Gastrocnemius medialis (tissue), 4 donors: ENCODE measurements at places on chromosomes 13 and 19. TPM values are rescaled to one million over a fixed set of nuclear protein-coding genes. Genes with fewer than 3 reads are reported as not detected.

- H3K4me1 ChIP-seq: peaks cover 9% of the 10 kb centered on the region
- DNase-seq: no peak
- no peak overlapping the region for H3K27ac ChIP-seq
- peaks cover 4% of the 10 kb centered on the region for H3K27me3 ChIP-seq
Observed at GRCh38 chr13:112888238-112889111, 80.5 kb upstream of the MCF2L start.

- no peaks in the 10 kb centered on the region for H3K27me3 ChIP-seq
- H3K36me3 ChIP-seq: no peaks in the 10 kb centered on the region
- H3K27ac ChIP-seq: peak overlapping the region; percentile 92
- no peak for DNase-seq
Observed at GRCh38 chr13:97429681-97430081, 4.3 kb upstream of the RAP2A start.

- no peaks in the 10 kb centered on the region for H3K36me3 ChIP-seq
- DNase-seq: no peak
- no peak overlapping the region for H3K4me3 ChIP-seq
- no peak overlapping the region for H3K27ac ChIP-seq
Observed at GRCh38 chr19:38015216-38015615, 108.2 kb downstream of the SIPA1L3 start.

GRCh38 chr13:77715233-77715891 lies 17.9 kb downstream of the SLAIN1 start:
- no peak for DNase-seq
- no peaks in the 10 kb centered on the region for H3K36me3 ChIP-seq
- H3K27ac ChIP-seq: no peak overlapping the region
- no peaks in the 10 kb centered on the region for H3K27me3 ChIP-seq
- no peaks in the 10 kb centered on the region for H3K4me1 ChIP-seq

- peaks cover 35% of the 10 kb centered on the region for H3K27me3 ChIP-seq
- H3K27ac ChIP-seq: no peak overlapping the region
- no peak overlapping the region for H3K4me3 ChIP-seq
- H3K36me3 ChIP-seq: no peaks in the 10 kb centered on the region
Observed at GRCh38 chr19:8146877-8147581, 2.4 kb downstream of the FBN3 start.

IGLON5 gene
- total RNA-seq: not detected

- no peaks in the 10 kb centered on the region for H3K4me1 ChIP-seq
- no peak for DNase-seq
- H3K27ac ChIP-seq: no peak overlapping the region
- peaks cover 13% of the 10 kb centered on the region for H3K36me3 ChIP-seq
- H3K4me3 ChIP-seq: no peak overlapping the region
Observed at GRCh38 chr13:114049026-114049425, 75.2 kb upstream of the C13orf46 start.

- H3K36me3 ChIP-seq: no peaks in the 10 kb centered on the region
- H3K4me1 ChIP-seq: no peaks in the 10 kb centered on the region
- DNase-seq: no peak
Observed at GRCh38 chr19:7744199-7744786, 3.0 kb downstream of the CD209 start.

CD79A gene
- total RNA-seq: not detected

DNA sequence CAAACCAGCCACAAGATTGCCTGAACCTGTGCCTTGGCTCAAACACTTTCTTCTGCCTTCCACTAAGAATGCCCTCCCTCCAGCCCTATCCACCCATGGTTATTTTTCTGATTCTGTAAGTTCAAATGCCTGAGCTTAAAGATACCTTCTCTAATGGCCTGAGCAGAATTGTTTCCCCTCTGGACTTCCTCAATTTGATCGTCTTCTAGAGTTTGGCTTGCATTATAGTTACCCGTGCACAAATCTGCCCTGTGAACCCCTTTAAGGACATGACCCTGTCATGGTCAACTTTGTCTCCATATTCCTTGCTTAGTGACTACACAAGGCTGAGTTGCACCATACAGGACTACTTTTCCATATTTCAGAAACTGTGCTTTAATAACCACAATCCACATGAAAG lies 481.0 kb downstream of the FOXO1 start:
- H3K4me1 ChIP-seq: peaks cover 3% of the 10 kb centered on the region
- H3K27me3 ChIP-seq: no peaks in the 10 kb centered on the region
- no peaks in the 10 kb centered on the region for H3K36me3 ChIP-seq
- no peak overlapping the region for H3K27ac ChIP-seq
- no peak for DNase-seq
- no peak overlapping the region for H3K4me3 ChIP-seq

GRCh38 chr13:66723576-66723975 lies 506.6 kb downstream of the PCDH9 start:
- no peak overlapping the region for H3K27ac ChIP-seq
- H3K4me1 ChIP-seq: no peaks in the 10 kb centered on the region
- no peaks in the 10 kb centered on the region for H3K36me3 ChIP-seq
- H3K27me3 ChIP-seq: no peaks in the 10 kb centered on the region
- no peak for DNase-seq

ZNF99 gene
- 0.05 TPM for total RNA-seq

- H3K4me1 ChIP-seq: no peaks in the 10 kb centered on the region
- H3K36me3 ChIP-seq: no peaks in the 10 kb centered on the region
- H3K4me3 ChIP-seq: no peak overlapping the region
- H3K27me3 ChIP-seq: peaks cover 41% of the 10 kb centered on the region
Observed at GRCh38 chr19:42153672-42154433, 21.6 kb upstream of the POU2F2 start.

GRCh38 chr19:3178973-3179738 lies 587 bp downstream of the S1PR4 start:
- H3K4me3 ChIP-seq: no peak overlapping the region
- H3K27me3 ChIP-seq: no peaks in the 10 kb centered on the region
- H3K27ac ChIP-seq: no peak overlapping the region

GRCh38 chr19:40223135-40223822 lies 3.2 kb downstream of the CCNP start:
- no peak for DNase-seq
- H3K4me3 ChIP-seq: no peak overlapping the region
- H3K27me3 ChIP-seq: peaks cover 60% of the 10 kb centered on the region
- no peaks in the 10 kb centered on the region for H3K36me3 ChIP-seq
- H3K27ac ChIP-seq: no peak overlapping the region
- H3K4me1 ChIP-seq: peaks cover 14% of the 10 kb centered on the region

ANKLE1 gene
- 1.4 TPM for total RNA-seq

SYNGR4 gene
- not detected for total RNA-seq

DOCK9 gene
- 46.5 TPM for total RNA-seq

DNA sequence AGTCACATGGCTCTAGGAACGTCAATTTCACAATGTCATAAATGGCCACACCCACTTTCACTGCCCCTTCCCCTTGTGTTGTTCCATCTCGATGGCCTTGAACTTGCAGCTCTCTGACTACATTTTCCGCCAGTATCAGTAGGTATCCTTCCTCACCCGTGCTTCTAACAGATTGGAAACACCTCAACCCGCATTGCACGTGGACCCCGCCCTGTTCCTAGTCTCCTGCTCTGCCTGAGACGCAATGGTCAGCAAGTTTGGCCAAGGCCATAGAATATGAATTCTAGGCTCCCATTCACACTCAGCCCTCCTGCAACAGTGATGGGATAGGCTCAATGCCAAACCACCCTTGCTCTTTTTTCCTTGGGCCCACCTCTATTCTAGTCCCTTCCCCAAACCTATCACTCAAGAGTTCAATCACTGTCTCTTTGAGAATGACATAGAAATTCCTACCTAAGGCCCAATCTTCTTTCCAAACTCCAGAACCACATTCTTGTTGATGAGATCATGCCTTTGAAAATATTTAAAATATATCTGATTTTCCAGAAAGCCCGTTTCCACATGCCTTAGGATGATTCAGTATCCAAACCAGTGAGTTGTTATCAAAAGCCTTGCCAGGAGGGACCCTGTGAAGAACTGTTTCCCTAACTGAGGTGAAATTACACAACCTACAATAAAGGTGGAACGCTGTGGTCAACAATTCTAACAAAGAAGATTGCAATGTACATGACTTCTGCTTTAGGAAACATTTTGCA lies 334.6 kb downstream of the MYO16 start:
- no peak for DNase-seq
- no peak overlapping the region for H3K4me3 ChIP-seq
- no peaks in the 10 kb centered on the region for H3K4me1 ChIP-seq
- no peaks in the 10 kb centered on the region for H3K27me3 ChIP-seq

DNA sequence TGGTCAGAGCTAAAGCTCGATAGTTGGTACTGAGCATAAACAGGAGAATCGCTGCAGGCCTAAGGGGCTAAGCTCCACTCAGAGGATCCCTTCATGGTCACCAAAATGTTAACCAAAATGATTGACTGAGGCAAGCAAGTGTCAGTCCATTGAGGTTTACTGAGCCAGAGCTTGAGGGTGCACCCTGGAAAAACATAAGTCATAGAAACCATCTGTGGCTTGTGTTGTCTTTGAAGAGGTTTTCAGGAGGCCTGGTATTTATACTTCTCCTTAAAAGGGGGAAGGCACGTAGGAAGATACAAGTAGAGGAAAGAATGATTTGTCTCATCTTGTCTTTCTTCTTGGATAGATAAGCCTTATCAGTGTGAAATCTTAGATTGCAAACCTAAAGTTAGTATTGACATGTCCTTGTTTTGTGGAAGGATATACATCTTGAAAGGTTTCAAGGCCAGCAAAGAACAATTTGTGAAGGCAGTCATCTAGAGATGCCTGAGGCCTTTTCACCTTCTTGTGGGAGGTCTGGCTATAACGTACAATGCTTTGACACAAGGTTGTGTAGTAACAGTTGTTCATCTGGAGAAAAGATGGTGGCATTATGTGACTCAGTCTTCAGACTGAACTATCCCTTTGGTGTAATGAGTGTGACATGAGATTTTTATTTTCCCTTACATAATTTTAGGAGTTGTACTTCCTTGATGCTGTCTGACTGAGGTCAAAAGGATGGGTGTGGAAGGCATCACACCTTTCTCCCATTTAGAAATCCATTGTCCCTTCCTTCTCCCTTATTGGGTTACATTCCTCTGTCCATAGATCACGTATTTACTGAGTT lies 14.7 kb upstream of the CEACAM6 start:
- DNase-seq: no peak
- H3K27me3 ChIP-seq: no peaks in the 10 kb centered on the region
- H3K4me1 ChIP-seq: no peaks in the 10 kb centered on the region
- H3K4me3 ChIP-seq: no peak overlapping the region
- H3K27ac ChIP-seq: no peak overlapping the region

DNA sequence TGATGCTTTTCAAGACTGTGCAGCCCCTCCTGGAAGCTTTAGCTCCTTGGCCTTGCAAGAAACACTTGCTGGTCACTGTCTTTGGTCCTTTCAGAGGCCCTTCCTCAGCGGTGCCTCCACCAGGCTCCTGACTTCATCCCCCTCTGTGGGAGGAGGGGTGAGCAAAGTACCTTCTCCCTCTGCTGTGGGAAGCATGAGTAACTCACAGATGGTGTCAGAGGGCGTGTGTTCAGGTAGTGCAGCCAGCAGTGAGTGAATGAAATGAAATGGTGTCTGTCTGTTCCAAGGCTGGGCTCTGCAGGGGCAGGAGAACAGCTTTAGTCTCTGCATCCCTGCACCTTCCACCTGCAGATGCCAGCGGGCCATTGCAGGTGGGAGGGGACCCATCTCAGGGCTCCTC lies 102.9 kb downstream of the SHISA2 start:
- no peaks in the 10 kb centered on the region for H3K27me3 ChIP-seq
- H3K4me3 ChIP-seq: no peak overlapping the region
- H3K36me3 ChIP-seq: no peaks in the 10 kb centered on the region
- H3K27ac ChIP-seq: no peak overlapping the region

DNA sequence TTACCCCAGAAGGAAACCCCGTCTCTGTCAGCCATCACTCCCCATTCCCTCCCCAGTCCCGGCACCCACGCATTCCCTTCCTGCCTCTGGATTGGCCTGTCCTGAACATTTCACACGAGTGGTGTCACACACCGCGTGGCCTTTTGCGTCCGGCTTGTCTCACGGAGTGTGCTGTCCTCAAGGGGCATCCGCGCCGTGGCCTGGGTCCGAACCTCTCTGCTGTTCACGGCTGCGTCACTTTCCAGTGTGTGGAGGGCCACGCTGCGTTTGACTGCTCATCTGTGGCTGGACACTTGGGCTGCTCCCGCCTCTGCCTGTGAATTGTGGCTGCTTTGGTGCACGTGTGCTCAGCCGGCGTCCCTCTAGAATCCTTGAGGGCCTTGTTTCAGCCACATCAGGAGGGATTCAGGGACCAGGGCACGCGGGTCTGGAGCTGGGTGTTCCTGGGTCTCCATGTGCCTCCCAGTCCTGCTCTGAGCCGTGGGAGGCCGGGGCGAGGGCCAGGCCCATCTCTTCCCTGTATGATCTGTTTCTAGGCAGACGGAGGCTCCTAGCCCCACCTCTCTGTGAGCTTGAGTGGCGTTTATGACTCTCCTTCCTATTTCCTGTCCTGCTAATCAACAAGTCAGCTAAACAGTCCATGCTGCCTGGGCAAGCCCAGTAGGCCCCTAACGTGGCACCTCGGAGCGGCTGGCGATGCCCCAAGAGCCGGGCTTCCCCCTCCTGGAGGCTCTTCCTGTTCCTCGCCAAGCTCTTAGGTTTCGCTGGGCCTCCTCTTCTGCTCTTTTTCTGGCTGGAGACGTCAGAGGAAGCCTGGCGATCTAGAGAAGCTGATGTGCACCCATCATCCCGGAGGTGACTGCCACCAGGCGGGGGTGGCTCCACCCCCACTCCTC lies 8.1 kb downstream of the STK11 start:
- peaks cover 87% of the 10 kb centered on the region for H3K4me1 ChIP-seq
- peak overlapping the region; percentile 31 for H3K4me3 ChIP-seq
- H3K36me3 ChIP-seq: no peaks in the 10 kb centered on the region
- DNase-seq: peak; percentile 59
- no peaks in the 10 kb centered on the region for H3K27me3 ChIP-seq

DNA sequence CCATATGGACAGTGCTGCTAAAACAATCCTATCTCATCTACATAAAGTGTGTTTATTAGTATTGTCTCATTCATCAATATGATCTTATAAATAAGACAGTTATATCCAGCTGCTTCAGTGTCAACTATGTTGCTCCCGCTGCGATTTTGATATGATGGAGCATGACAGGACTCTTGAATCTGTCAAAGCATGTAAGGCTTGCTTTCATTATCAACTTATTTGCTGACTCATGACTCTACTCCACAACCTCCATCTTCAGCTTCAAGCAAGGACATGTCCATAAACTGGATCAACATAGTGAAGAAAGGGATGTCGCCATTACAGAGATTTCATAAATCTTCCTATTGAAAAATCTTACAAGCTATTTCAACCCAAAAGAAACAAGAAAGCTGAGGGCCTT lies 2812.6 kb downstream of the PCDH9 start:
- H3K4me3 ChIP-seq: no peak overlapping the region
- DNase-seq: no peak
- no peaks in the 10 kb centered on the region for H3K36me3 ChIP-seq
- H3K27me3 ChIP-seq: no peaks in the 10 kb centered on the region
- no peak overlapping the region for H3K27ac ChIP-seq
- H3K4me1 ChIP-seq: no peaks in the 10 kb centered on the region

NAT14 gene
- 1.1 TPM for total RNA-seq

GRCh38 chr13:41061914-41062837 lies 867 bp downstream of the WBP4 start:
- no peak for DNase-seq
- H3K27ac ChIP-seq: peak overlapping the region; percentile 97
- H3K4me1 ChIP-seq: peaks cover 58% of the 10 kb centered on the region
- no peaks in the 10 kb centered on the region for H3K27me3 ChIP-seq
- H3K4me3 ChIP-seq: peak overlapping the region; percentile 83
